NCI-H460 (cell line): ENCODE measurements at places on chromosomes 6 and 20.

GRCh38 chr6:157659536-157660271 lies 163.3 kb upstream of the SNX9 start:
- no peak for DNase-seq

DNA sequence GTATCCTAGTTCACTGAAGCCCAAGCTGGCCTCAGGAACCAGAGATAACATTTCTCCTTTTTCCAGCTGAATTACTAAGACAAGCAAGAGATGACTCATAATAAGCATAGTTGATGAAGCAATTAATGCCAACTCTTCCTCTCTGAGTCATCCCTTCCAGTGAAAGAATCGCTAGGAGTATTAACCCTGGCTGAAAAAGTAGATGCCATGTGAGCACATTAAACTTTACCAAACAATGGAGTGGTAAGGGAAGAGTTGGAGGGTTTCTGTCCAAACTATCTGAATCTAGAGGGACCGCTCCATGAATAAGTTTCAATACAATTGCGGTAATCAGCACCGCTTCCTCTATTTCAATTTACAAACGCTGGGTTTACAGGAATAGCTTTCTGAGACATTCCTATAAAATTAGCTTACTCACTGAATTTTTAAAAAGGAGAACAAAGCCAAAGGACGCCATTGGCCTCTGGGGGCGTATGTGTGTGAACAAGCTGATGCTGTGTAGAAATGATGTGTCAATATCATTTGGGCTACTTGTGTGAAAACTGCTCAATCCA lies 48.3 kb downstream of the ATXN1 start:
- peak; percentile 89 for DNase-seq

DNA sequence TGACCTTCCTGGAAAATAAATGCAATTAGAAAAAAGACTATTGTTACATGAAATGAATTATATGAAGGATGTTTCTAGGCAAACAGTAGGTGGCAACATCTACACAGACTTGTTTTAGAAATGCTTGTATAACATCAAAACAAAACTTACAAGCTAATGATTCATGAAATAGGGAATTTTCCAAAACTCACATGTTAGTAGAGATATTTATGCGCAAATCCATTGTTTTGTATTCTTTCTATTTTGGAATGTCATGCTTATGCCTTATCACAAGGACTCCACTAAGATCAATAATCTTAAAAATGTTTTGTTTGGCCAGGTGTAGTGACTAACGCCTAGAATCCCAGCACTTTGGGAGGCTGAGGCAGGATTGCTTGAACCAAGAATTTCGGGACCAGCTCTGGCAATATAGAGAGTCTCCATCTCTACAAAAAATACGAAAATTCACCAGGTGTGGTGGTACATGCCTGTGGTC lies 32.3 kb upstream of the LGSN start:
- peak; percentile 9 for DNase-seq

DNA sequence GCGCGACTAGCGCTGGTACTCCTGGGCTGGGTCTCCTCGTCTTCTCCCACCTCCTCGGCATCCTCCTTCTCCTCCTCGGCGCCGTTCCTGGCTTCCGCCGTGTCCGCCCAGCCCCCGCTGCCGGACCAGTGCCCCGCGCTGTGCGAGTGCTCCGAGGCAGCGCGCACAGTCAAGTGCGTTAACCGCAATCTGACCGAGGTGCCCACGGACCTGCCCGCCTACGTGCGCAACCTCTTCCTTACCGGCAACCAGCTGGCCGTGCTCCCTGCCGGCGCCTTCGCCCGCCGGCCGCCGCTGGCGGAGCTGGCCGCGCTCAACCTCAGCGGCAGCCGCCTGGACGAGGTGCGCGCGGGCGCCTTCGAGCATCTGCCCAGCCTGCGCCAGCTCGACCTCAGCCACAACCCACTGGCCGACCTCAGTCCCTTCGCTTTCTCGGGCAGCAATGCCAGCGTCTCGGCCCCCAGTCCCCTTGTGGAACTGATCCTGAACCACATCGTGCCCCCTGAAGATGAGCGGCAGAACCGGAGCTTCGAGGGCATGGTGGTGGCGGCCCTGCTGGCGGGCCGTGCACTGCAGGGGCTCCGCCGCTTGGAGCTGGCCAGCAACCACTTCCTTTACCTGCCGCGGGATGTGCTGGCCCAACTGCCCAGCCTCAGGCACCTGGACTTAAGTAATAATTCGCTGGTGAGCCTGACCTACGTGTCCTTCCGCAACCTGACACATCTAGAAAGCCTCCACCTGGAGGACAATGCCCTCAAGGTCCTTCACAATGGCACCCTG lies 1.6 kb downstream of the TPBG start:
- DNase-seq, result no peak

DNA sequence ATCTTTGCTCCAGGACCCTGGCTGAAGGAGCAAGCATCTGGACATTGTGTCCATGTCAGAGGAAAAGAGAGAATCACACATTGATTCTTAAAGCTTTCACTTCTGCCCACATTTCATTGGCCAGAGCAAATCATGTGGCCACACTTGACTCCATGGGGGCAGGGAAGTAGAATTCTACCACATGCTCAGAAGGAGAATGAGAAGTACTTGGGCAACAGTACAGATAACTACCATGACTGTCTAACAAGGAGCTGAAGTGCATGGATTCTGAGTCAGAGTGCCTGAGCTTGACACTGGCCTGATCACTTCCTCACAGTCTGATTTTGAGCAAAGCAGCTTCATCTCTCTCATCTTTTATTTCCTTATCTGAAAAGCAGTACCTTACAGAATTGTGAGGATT lies 38.6 kb downstream of the GHRH start:
- no peak for DNase-seq

GRCh38 chr6:57248311-57248895 lies 26.3 kb upstream of the RAB23 start:
- DNase-seq, result no peak
